Epithelial cell of proximal tubule (primary cell): ENCODE measurements at places on chromosomes 5 and 9. TPM values are rescaled to one million over a fixed set of nuclear protein-coding genes. Genes with fewer than 3 reads are reported as not detected.

The TMEM174 gene
- not detected in 2 replicates for total RNA-seq

The CDH12 gene
- total RNA-seq, result not detected in 2 replicates

- no peak for DNase-seq
Observed at GRCh38 chr5:78567617-78568016, 81.0 kb downstream of the LHFPL2 start.

DNA sequence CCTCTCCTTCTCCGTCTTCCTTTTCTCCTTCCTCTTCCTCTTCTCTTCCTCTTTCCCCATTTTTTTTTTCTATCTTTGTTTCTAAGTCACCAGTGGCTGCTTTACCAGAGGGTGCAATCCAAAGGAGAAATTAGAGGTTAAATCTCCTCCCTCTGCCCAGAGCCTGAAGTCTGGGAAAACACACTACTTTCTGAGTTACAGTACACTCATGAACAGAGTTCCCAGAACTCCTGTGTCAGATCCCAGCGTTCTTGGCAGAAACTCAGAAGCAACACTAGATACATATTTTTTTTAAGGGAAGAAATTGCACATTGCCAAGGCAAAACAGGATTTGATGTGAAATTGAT is 189.0 kb downstream of the SNCAIP start:
- DNase-seq, result no peak
